Tibial artery (tissue), 4 donors: ENCODE measurements at places on chromosomes 6 and 20.
A peak's percentile ranks its signal among the peaks of the same experiment; 100 is the strongest.

GRCh38 chr20:38211200-38212097, 46.4 kb upstream of the TGM2 start:
- peak; percentile 85 for DNase-seq

GRCh38 chr6:56204134-56204533, 43.2 kb downstream of the COL21A1 start:
- peak; percentile 45 for DNase-seq

GRCh38 chr20:53040693-53041589, 68.8 kb downstream of the TSHZ2 start:
- peak; percentile 52 for DNase-seq

DNA sequence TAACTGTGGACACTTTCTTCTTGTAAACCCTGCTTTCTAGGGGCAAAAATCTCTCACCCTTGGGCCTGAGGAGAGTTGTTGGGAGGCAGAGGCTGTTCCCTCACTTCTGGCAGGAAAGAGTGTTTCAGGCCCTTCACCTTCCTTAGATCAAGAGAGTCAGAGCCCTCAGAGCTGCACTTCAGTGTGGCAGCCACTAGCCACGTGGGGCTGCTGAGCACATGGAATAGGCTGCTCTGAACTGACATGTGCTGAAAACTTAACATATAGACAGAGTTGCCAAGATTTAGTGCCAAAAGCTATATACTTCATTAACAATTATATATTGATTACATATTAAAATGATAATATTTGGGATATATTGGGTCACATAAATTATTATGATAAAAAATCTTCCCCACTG, 4.4 kb upstream of the LMBRD1 start:
- no peak for DNase-seq

DNA sequence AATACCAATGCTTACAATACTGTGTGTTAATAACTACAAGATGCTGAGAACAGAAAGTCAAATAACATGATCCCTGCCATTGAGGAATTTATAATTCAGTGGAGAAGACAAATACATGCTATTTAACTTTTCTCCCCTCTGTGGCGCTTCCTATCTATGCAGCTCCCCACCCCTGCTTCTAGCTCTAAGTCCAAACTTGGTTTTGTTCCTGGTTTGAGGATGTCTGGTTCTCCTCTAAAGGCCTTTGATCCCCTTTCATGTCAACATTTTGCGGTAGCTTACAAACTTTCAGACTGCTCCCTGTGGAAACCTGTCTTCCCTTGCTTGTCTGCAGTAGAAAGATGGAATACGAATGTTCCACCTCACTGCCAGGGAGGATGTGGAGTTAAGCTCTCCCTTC, 18.4 kb upstream of the REPS1 start:
- DNase-seq, result no peak

DNA sequence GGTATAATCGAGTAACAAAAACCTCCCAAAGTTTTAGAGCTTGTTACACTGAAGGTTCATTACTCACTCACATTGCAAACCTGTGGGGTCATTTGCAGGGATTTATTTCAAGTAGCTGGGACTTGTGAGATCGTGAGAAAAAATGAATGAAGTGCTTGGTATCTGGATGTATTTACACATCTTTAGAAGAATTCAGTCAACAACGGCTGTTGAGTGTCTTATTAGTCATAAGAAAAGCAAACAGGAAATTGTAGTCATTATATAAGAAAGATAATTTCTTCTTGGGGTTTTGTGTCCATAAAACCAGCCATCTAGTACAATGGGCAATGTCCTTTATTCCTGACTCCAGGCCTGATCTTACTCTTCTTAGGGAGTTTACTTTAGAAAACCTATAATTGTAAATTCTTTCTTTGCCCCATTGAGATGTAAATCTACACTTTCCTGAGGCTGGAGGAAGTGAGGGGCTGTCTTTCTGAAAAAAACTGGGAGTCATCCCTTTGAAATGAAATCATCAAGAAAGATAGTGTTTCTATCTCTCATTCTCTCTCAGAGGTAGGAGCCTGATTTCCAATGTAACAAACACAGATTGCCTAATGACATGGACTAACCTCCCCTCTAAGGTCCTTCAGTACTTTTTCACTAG, 202.5 kb upstream of the ASCC3 start:
- DNase-seq, result no peak

DNA sequence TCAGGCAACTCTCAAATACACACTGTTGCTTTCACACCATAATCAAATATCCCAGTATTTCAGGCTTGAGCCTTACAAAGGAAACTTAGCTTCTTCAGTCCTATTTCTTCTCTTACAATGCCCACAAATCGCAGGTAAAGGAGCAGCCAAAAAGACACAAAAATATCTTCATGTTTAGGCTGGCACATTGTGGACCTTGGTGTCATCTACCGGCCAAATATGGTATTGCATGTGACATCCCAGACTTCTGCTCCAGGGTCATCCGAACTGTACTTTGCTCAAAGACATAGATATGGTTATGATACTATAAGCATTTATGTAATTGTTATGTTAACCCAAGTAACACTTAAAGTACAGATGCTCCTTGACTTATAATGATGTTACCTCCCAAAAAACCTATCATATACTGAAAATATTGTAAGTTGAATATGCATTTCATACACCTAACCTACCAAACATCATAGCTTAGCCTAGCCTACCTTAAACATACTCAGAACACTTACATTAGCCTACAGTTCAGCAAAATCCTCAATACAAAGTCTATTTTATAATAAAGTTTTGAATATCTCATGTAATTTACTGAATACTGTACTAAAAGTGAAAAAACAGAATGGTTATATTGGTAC, 4.6 kb downstream of the OR2H2 start:
- DNase-seq, result no peak

- DNase-seq, result no peak
Observed at GRCh38 chr20:18715564-18715963, 98.0 kb upstream of the SCP2D1 start.

DNA sequence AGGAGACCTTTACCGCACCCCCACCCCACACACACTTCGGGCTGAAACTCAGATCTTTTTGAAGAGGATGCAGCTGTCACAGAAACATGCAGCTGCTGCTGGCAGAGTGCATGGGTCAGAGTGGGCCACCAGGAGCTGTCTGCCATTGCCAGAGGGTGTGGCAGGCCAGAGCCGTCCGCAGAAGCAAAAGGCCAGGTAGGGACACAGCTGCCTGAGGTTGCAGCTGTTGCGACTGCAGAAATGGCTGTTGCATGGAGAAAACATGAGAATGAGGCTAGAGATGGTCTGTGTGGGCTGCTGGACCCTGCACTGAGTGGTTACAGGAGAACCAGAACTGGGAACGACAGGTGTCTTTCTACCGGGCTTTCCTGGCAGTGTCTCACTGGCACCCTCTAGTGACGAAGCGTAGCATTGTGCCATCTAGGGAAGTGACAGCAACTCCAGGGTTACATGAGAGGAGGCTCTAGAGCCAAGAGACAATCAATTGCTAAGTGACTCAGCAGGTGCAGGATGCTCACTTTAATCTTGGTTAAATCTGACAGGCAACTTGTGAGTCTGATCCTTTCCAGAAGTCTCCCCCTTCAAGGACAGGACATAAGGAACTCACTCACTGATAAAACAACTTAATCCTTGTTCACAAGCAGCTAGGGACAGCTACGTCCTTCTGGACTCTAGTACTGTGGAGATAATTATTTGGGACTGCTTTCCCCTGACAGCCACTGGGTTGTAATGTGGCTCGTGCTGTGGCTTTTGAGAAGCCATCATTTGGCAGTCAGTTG, 29.1 kb upstream of the SERPINB9 start:
- DNase-seq, result peak; percentile 87

DNA sequence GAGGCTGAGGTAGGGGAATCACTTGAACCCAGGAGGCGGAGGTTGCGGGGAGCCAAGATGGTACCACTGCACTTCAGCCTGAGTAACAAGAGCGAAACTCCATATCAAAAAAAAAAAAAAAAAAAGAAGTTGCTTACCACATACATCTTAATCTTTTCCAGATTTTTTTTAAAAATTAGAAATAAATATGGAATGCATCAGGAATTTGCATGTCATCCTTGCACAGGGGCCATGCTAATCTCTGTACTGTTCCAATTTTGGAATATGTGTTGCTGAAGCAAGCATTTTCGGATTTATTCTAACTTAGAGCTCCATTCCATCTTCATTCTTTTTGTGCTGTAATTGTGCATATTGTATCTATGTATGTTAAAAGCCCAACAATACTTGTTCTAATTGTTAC, 62.5 kb downstream of the TRPC4AP start:
- DNase-seq, result no peak
